ENCODE measurements at places on chromosomes 7 and 10.

DNA sequence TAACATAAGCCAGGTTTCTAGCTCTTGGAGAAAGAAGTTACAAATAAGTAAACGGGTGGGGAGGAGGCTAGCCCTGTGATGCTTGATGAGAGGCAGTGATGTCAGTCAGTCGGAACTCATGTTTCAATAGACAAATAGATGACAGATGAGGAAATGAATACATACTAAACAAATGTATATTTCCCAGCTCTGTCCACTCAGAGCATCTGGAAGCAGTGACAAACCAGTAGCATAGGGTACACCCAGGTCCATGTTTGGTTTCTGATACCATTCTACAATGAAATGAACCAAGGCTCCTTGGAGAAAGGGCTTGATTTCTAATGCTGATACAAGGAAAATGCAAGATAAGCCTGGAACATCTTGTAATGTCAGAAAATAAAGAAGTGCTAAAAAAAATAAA lies 30.6 kb downstream of the PODXL start:
- DNase-seq, result no peak

GRCh38 chr10:32413513-32413912 lies 32.4 kb upstream of the CCDC7 start:
- no peak for DNase-seq

- DNase-seq, result no peak
Observed at GRCh38 chr7:37372750-37373149, 75.9 kb downstream of the ELMO1 start.

DNA sequence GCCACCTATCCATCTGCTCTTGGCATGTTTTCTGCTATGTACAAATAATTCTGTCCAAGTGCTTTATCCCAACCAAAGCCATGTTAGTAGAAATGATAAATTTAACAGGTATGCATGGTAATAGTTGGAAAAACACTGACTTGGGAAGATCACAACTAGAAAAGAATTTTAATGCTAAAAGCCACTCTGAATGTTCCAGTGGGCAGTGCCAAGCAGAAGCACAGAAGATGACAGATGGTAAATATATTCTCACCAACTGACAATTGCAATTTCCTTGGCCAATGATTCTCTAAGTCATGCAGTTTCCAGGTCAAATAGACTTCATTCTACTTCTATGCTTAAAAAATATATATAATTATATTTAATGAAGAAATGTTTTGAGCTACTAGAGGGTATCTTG lies 83.6 kb upstream of the SEMA3C start:
- no peak for DNase-seq

GRCh38 chr7:35605760-35606159 lies 89.2 kb downstream of the HERPUD2 start:
- DNase-seq, result no peak

DNA sequence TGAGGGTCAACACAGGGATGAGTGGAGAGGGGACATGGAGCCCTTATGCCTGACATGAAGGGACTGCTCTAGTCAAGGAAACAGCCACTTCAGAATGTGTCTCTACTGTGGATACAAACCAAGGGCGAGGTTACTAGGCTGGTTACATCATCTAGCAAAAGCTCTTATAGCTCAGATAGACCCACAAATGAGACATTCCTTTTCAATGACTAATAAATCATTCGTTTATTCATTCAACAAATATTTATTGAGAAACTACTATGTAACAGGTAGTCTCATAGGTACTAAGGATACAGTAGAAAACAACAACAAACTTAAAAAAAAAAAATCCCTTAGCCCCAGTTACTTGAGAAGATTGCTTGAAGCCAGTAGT lies 219.5 kb downstream of the KIAA1217 start:
- DNase-seq, result no peak

Data from C1 segment of cervical spinal cord (tissue), 14 donors.